CD4-positive, alpha-beta T cell treated with Interleukin-10 for 1 hour (primary cell): ENCODE measurements at places on chromosomes 4 and X.

GRCh38 chr4:2789351-2789750 lies 3.5 kb upstream of the SH3BP2 start:
- DNase-seq: no peak

DNA sequence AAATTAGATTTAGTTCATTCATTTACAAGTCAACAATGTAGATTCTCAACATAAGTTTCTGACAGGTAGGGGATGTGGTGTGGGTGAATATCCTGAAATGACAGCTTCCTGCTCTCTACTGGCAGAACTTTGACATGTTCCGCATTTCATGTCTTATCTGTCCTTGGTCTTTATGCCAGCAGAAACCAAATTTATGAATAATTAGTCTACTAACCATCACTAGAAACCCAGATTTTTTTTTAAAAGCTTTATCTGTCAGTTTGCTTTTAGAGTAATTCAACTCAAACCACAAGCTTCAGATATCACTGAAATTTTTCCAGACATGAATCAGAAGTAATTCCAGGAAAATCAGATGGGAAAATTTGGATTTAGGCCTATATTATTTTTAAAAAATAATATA lies 17.9 kb downstream of the COQ2 start:
- peak; percentile 31 for DNase-seq

DNA sequence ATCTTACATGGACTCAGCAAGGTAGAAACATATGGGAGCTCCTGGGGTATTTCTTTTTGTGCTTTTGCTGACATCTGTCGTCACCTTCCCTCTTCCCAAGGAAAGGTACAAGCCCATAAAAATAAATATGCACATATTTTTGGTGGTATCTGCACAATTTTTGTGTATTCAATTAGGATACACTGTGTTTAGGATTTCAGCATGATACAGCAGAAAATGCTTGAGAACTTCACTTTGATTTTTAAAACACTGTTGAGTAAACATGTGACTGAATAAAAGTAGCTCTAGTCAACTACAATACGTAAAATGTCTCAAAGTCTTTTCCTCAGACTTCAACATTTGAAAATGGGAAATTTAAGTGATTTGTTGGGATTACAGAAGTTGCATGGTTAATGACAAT lies 99.4 kb upstream of the SPANXC start:
- no peak for DNase-seq

GRCh38 chrX:56600141-56600540 lies 36.7 kb downstream of the UBQLN2 start:
- no peak for DNase-seq

DNA sequence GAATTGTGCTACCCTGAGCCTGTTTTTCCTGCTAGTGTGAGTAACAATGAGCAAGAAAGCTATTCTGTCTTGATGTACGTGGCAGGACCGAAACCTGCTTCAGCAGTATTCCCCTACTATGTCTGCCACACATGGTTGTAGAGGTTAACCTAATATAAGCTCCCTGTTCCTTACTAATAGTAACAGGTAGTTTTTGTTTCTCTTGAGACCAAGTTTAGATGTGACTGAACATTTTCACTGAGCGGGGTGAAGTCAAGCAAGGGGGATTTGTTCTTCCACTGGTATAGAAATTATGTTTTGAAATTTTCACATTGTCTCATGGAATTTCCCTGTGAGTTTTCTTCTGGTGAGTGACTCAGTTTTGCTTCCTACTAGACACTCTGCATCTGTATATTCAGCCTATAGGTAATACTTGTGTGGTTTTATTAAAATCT lies 37.3 kb downstream of the RRAGB start:
- DNase-seq: no peak
